ENCODE measurements at places on chromosomes 2 and 18.

DNA sequence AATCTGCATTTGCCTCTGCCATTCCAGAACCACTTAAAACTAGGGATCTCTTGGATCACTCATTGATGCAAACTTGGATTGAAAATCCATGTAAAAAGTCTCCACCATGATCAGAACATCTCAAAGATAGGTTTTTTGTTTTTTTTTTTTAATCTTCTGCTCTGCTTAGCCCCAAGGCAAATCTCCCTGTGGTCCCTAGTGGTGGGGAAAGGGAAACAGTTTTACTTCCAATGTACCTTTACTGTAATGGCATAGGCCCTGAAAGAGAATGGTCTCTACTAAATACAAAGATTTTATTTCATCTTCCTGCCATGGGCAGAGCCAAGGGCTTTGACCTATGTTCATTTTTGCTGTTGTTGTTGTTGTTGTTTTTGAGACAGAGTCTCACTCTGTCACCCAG is 78.4 kb downstream of the KANSL1L start:
- no peak for DNase-seq

DNA sequence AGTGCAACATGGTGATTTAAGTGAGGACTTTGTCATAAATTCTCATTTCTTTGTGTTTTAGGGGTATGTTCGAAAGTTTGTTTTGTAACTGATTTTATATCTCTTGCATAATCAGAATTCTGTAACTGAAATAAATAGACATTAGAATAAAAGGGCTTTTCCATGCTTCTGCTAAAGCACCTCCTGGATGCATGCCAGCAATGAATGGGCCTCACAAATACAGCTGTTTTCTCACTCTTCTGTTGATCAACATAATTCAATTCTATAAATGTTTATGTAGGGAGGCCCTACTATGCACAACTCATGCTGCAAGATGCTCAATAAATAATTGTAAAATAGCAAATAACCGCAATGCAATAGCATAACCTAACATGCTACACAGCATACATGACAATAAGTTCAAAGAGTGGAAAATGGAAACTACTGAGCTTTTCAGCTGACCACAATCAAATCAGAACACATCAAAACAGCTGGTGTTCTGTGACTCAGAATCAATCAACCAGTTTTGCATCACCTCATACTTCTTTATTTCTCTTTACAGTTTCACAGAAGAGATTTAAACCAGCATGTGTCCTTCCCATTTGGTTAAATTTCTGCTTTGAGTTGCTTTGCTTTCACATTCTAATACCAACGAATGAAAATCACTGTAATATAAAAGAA is 11.0 kb downstream of the CDH7 start:
- no peak for DNase-seq

- DNase-seq = no peak
These were observed 20.5 kb upstream of the ZNF516 start for GRCh38 chr18:76515576-76515975.

DNA sequence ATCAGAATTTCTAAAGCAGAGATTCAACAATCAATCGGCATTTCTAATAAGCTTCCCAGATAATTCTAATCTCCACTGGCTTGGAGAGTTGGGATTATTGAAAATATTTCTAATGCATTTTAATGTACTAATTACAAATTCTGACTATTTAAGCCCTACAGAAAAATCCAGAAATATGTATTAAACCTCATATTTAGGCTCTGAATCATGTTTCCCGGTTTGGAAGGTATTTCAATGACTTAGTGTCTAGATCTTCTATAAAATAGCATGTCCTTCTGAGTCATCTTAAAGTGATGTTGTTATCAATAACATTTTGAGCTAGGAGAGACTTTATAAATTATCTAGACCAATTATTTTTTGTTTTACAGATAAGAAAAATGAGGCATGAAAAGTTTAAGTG is 258.8 kb upstream of the NRXN1 start:
- DNase-seq = no peak

DNA sequence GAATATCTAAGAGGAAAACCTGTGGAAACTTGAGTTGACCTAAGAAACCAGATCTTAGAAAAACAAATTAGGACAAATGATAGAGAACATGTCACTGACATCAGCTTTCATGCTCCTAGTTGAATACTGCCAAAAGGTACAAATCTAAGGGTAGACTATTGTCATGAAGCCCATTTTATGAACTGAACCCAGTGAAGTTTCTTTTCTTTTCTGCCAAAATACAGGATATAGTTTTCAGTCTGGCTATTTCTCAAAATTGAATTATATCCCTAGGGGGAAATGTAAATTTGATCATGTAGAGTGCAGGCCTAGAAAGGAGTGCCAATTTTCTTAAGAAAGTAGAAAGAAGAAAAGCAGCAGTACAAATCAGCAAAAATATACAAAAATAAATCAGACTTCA is 46.6 kb downstream of the FSIP2 start:
- no peak for DNase-seq

DNA sequence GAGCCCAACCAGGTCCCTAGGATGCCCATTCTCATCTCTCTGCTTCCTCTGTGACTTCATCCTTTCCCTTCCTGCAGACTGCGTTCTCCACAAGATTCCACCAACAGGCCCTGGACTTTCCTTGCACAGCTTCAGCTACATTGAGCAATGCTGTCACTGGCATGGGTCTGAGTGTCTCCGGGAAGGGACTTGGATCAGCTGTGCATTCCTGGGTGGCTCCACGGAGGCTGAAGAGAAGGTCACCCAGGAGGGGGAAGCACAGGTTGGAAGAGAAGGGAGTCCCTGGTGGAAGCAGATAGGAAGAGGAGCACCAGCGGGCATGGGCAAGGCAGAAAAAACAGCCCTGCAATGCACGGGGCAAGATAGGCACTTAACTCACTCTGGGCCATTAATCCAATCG is 140.5 kb downstream of the UXS1 start:
- no peak for DNase-seq

GRCh38 chr2:9394816-9395215 is 28.5 kb downstream of the ITGB1BP1 start:
- DNase-seq = no peak

DNA sequence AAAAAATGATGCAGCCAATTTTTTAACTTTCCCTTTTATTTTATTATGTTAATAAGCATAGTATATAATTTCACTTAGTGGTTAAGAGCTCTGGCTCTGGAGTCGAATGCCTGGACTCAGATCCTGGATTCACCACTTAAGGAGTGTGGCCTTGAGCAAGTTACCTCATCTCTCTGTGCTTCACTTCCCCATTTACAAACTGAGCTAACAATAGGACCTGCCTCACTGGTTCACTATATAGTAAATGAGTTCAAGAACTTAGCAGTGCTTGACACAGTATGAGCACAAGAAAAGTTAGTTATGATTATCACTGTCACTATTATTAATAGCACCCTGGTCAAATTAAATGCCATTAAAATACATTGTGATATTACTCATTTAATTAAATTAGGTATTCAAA is 30.6 kb downstream of the SCN3A start:
- no peak for DNase-seq

DNA sequence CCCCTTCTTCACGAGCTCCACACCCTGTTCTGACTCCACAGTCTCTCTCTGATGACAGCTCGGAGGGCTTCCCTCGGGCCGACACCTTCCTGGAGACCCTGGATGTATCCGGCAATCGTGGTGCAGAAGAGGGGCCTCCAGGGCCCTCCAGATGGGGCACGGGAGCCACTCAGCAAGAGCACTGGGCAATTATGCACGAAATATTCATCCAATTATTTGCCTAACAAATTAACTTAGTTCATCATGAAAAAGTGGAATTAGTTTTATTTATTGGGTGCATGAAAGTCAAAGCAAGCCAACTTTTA is 277.3 kb upstream of the HDAC4 start:
- no peak for DNase-seq

DNA sequence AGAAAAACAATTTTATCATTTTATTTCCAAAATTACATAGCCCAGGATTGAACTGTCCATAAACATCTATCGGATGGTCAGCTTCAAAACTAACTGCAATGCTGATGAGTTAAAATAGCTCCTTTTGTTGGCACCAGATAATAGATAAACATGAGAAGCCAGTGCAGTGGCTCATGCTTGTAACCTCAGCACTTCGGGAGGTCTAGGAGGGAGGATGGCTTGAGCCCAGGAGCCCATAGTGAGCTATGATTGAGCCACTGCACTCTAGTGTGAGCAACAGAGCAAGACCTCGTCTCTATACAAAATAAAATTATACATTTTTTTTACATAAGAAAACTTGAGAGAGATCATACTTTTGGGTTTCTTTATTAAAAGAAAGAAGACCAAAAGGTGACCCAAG is 34.6 kb upstream of the IMPA2 start:
- DNase-seq = no peak

GRCh38 chr2:172246649-172247048 is 143.9 kb upstream of the DLX2 start:
- no peak for DNase-seq

GRCh38 chr2:224983712-224984554 is 58.3 kb downstream of the DOCK10 start:
- DNase-seq = no peak

DNA sequence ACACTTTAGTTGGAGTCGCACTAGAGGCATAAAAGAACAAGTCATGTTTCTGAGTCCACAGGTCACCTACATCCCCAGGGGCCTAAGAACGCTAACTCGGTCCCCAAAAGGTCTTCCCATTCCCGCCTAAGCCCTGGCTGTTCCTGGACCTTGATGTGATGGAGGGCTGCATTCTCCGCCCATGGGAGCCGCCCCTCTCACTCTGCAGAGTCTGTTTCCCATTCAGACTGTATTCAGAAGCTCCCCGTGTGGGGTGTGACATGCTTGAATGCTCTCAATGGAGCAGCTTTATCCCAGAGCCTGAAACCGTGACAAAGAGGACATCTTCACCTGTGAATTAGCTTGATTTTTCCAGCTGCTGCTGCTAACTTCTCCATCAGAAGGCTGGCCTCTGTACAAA is 319.0 kb upstream of the KLHL29 start:
- DNase-seq = no peak

GRCh38 chr2:151658081-151658480 is 76.2 kb downstream of the NEB start:
- DNase-seq = no peak

- DNase-seq = no peak
These were observed 85.7 kb upstream of the RBBP8 start for GRCh38 chr18:22847392-22847791.

GRCh38 chr2:118875318-118875717 is 27.9 kb upstream of the EN1 start:
- DNase-seq = no peak

All from right atrium auricular region (tissue), 2 donors.